ENCODE measurements at places on chromosomes 13 and 19. TPM values are rescaled to one million over a fixed set of nuclear protein-coding genes. Genes with fewer than 3 reads are reported as not detected.

Gene MED26
- 9.6 TPM for total RNA-seq

Gene HSPB6
- 9.2 TPM for total RNA-seq

Gene ZNF99
- total RNA-seq: not detected

Gene CCDC169
- total RNA-seq: not detected

Gene TLE2
- total RNA-seq: 4.6 TPM

Gene DENND1C
- total RNA-seq: 25.6 TPM

Gene CEACAM6
- total RNA-seq: 31.9 TPM

Gene ELL
- total RNA-seq: 49.5 TPM

Gene TMPRSS9
- total RNA-seq: 0.85 TPM

Gene SIAH3
- total RNA-seq: not detected

Gene CEACAM21
- total RNA-seq: 9.9 TPM

Gene CLDND2
- not detected for total RNA-seq

Gene PLPPR2
- 12.9 TPM for total RNA-seq

Gene ZNF563
- total RNA-seq: 2.4 TPM

Gene RAB3A
- 9.5 TPM for total RNA-seq

Gene PCDH20
- 0.80 TPM for total RNA-seq

Gene GAPDHS
- not detected for total RNA-seq

Gene SLC8A2
- not detected for total RNA-seq

Gene GFY
- not detected for total RNA-seq

Gene KCNC3
- 2.0 TPM for total RNA-seq

Gene GIPC3
- total RNA-seq: 5.8 TPM

Gene EPS8L1
- total RNA-seq: 18.3 TPM

Gene SLAIN1
- total RNA-seq: 1.5 TPM

Gene ZFP28
- total RNA-seq: 3.9 TPM

Gene ZNF540
- 1.7 TPM for total RNA-seq

Gene JSRP1
- total RNA-seq: not detected

Gene PALM
- total RNA-seq: 28.7 TPM

Gene ACER1
- total RNA-seq: 0.67 TPM

Gene PSG3
- total RNA-seq: not detected

Gene NLRP5
- total RNA-seq: not detected

Gene FGF9
- total RNA-seq: 2.3 TPM

Gene UNC13A
- 0.38 TPM for total RNA-seq

Gene HPN
- total RNA-seq: not detected

Gene IRGC
- not detected for total RNA-seq

Gene OVOL3
- not detected for total RNA-seq

Gene ANGPTL4
- 82.1 TPM for total RNA-seq

Gene GIPR
- total RNA-seq: 5.6 TPM

Gene GNG7
- 2.7 TPM for total RNA-seq

Gene CLDN10
- total RNA-seq: not detected

Gene HCN2
- not detected for total RNA-seq

Gene KLHL1
- not detected for total RNA-seq

Gene SCN1B
- 2.8 TPM for total RNA-seq

Gene C19orf38
- 20.6 TPM for total RNA-seq

Gene PNMA8A
- total RNA-seq: 0.28 TPM

Gene CFD
- 140 TPM for total RNA-seq

Gene CRB3
- 245 TPM for total RNA-seq

Gene KLK11
- 3.8 TPM for total RNA-seq

Gene MYO1F
- total RNA-seq: 10.8 TPM

Gene ATP8A2
- 0.40 TPM for total RNA-seq

Gene MCEMP1
- not detected for total RNA-seq

Gene CCL25
- 5.8 TPM for total RNA-seq

Gene PDS5B
- total RNA-seq: 31.0 TPM

Gene SYT3
- 1.2 TPM for total RNA-seq

Gene WDR87
- total RNA-seq: not detected

Gene CEACAM7
- total RNA-seq: not detected

Gene TPTE2
- total RNA-seq: not detected

Gene ZNF667
- total RNA-seq: not detected

Gene NDUFA3
- total RNA-seq: 40.6 TPM

Gene NALCN
- not detected for total RNA-seq
